ENCODE measurements at places on chromosomes 7 and 10.

DNA sequence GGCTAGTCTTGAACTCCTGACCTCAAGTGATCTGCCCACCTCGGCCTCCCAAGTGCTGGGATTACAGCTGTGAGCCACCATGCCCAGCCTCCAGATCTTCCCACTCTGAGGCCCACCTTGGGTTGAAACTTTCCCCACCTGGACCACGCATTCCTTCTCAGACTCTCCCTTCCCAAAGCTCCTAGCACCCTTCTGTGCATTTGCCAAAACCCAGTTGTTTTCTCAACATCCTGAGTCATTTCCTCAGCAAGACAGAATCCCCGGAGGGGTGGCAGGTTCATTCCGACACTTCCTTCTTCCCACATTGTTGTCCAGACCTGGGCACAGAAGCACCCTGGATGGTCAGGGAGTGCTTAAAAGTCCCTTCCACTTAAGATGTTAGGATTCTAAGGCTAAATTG lies 28.9 kb downstream of the BAG3 start:
- no peak for DNase-seq

DNA sequence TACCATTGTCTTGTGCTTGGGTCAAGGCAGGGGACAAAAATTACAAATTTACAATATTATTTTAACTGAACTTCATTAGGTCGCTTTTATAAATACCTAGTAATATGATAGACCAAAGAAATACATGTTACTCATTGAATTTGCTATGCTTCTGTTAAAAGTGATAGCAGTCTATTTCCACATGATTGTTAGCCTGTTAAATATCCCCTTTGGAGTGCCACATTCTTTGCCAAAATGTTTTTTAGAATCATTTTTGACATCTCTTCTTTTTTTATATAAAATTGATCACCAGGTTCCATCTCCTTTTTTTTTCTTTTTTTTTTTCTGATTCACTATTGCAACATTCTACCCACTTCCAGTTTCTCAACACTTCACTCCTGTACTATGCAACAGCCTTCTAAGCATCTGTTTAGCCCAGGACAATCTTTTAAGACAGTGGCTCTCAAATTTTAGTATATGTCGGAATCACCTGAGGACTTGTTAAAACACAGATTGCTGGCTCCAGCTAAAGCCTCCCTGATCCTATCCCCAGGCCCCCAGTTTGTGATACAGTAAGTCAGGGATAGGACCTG lies 16.4 kb upstream of the NDUFA5 start:
- DNase-seq, result no peak

GRCh38 chr10:127250031-127250430 lies 53.6 kb upstream of the INSYN2A start:
- no peak for DNase-seq

- DNase-seq, result no peak
Observed at GRCh38 chr7:48074204-48074654, 14.8 kb upstream of the UPP1 start.

GRCh38 chr7:42766782-42767423 lies 145.0 kb downstream of the C7orf25 start:
- DNase-seq, result no peak

DNA sequence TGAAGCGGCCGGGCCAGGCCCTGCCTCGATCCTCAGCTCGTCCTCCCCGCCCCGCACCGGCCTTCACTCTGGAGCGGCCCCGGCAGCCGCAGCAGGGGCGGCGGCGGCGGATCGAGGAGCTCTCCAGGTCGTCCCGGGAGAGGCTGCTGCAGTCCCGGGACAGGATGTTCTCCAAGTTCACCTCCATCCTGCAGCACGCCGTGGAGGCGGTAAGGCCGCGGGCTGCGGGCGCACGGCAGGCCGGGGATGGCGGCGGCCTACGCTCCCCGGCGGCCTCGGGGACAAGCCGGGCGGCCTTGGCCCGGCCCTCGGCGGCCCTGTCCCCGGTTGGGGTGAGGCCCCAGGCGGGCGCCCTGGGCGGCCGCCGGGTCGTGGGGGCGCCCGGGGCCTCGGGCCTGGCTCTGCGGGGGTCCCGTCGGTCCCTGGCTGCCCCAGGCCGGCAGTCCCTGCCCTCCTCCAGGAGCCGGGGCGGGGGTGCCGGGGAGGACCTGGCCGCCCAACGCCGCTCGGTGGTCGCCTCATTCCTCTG lies 399 bp downstream of the FHIP2A start:
- DNase-seq, result peak; percentile 20

DNA sequence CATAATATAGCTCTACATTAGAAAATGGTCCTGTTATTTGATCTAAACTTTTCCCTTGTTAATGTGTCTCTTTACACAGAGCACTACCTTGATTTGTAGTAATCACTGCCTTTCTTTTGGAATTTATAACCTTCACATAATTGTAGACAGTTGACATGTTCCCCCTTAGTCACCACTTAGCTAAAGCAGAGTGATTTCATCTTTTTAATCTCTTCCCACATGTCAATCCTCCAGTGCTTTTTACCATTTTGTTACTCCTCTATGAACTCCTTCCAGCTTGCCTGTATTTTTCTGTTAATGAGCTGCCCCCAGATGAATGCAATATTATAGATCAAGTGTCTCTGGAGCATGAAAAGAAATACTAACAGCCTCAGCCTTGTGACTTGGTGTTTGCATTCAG lies 2.6 kb upstream of the PPP1R3A start:
- DNase-seq, result no peak

DNA sequence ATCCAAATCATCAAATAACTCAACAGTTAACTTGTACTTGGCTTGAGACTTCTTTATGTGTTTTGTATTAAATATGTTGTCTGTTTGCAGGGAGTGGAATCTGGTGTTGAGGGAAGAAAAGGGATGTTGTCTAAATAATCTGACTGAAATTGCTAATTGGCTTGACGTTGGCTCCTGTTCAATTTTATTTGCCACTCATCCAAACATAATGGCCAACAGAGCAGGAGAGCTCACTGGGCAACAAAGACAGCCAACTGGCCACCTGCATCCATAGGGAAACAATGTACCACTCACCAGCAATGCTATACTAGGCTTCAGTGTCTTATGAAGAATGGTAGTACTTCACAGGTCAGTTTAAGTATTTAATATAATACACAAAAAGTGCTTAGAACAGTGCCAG lies 80.5 kb downstream of the FAM13C start:
- DNase-seq, result no peak

DNA sequence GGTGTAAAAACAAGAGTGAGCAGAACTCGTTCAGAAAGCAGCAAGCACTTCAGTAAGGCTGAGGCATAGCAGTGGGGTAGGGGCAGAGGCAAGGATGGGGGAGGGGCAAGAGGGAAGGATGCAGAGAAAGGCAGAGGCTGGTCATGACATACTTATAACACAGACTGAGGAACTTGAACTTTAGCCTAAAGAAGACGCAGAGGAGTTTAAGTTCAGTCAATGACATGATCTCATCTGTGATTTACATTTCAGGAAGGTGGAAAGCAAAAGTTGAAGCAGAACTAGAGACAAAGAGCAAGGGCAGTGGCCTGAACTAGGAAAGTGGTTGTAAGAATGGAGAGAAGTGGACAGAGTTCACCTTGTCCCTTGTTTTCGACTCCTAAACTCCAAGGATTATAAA lies 15.8 kb downstream of the MACC1 start:
- DNase-seq, result no peak

GRCh38 chr7:34086064-34086463 lies 180.7 kb downstream of the BMPER start:
- DNase-seq, result no peak

DNA sequence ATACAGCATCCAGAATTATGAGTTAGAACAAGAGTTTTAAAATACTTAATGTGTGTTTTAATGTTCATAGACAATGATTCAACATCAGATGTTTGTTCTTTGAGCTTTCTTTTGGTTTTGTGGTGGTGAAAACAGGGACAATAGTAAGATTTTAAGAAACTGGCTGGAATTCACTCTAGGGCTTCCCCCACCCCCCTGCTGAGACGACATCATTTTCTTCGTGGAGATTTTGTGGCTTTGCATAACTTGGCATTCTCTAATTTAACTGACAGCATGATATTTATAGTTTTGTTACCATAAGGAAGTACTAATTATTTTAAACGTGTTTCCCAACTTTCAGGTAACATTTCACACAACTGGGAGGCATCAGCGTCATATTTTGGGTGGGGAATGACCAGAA lies 184.1 kb downstream of the BICC1 start:
- DNase-seq, result no peak

DNA sequence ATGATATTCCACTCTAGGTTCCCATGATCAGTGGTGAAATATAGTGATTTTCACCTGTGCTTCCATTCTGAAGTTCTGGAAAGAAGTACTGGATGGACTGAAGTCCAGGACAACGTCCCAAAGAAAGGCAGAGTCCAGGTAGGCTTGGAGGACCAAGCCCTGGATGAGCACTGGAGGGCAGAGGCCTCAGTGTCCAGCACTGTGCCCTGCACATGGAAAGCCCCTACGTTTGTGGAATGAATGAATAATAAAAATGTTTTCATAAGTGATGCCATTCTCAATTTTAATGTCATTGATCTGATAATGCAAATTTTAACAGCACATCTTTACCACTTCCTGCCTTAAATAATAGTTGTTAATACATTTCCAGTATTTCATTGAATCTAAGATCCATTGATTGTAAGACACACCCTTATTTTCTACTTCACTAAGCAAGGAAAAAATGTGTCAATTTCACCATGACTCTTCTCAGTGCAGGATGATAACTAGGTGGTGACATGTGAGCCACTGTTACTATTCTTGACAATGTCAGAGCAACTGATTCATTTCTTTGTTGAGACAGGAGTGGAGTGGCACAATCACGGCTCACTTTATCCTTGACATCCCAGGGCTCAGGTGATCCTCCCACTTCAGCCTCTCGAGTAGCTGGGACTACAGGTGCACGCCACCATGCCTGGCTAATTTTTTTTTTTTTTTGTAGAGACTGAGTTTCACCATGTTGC lies 35.2 kb downstream of the ZNF783 start:
- no peak for DNase-seq

DNA sequence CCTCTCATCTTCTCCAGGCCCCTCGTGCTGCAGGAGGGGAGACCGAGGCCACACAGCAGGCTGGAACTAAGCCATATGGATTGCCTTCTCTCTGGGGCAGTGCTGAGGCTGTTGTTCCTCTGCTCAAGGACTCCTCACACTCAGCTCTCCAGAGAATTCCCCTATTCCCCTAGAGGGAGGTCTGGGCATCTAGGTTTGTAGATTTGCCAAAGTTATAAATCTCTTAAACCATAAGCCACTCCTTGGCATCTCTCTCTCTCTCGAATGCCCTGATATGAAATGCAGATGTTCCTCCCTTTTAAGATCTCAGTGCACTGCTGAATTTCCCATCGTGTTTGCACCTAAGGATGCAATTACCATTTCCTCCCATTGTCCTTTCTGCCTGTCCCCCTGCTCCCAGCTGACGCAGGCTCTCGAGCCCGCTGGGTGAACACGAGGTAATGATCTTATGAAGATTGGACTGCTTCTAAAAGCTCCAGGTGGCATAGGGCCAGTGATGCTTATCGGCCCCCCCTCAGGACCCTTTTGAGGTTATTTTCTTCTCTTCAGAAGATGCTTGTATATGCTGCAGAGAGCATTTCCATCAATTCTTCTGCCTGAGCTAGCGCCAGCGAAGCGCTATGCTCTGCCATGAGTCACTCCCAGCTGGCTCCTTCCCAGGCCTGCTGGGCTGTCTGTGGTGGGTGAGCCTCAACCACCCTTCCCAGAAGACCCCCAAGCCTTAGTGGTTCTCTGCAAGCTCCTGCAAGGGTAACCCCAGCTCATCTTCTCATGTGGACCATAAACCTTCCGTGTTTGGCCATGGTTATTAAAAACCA lies 41.6 kb upstream of the AQP1 start:
- no peak for DNase-seq

- no peak for DNase-seq
Observed at GRCh38 chr10:31582365-31583052, 263.5 kb downstream of the ZEB1 start.

- no peak for DNase-seq
Observed at GRCh38 chr7:132677918-132678317, 101.6 kb upstream of the PLXNA4 start.

DNA sequence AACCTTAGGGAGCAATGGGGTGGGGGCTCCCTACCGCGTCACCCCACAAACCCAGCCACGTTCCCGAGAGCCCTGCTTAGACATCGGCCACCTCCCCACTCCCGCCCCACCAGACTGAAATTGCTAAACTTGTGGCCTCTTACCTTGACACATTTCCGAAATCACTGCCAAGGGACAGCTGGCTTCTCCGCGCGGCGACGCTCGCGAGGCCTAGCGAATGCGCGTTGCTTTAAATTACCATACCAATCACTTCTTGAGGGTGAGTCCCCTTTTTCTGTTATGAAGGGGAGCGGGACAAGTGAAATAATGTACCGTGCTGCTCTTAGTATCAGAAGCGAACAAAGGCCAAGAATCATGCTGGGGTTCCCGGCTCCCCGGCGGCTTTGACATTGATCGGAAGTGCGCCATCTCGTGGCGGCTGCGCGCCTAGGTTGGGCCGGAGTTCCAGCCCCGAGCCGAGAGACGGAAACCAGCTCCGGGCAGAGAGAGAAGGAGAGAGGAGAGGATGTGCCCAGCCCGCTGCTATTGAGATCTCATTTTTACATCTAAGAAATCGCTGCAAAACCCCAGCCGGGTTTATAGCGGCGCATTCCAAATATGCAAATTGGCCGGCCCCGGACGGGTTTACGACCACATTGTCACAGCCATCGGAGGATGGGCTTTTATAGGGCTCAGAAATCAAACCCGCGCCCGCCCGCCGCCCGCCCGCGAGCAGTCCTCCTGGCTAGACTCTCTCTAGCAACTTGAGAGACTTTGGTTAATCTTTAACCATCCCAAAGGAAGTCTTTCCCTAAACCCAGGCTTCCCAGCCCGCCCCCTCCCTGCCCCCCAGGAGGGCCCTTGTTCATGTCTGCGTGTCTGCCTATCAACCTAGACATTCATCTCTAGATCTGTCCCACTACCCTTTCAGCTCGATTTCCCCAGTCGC lies 5.3 kb downstream of the HOXA11 start:
- peak; percentile 48 for DNase-seq

DNA sequence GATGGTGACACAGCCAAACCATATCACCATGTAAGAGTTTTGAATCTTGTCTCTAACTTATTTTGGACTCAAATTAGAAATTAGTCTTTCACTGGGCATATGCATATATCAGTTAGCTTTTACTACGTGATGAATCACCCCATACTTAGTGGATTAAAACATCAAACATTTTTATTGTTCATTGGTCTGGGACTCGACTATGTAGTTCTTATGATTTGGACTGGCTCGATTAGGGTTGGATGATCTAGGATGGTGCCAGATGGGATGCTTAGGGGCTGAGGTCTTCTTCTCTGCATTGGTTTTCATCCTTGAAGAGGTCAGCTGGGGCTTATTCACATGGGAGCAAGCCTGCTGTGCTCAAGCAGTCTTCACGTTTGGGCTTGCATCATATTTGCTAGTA lies 264.9 kb downstream of the EXOC4 start:
- no peak for DNase-seq

DNA sequence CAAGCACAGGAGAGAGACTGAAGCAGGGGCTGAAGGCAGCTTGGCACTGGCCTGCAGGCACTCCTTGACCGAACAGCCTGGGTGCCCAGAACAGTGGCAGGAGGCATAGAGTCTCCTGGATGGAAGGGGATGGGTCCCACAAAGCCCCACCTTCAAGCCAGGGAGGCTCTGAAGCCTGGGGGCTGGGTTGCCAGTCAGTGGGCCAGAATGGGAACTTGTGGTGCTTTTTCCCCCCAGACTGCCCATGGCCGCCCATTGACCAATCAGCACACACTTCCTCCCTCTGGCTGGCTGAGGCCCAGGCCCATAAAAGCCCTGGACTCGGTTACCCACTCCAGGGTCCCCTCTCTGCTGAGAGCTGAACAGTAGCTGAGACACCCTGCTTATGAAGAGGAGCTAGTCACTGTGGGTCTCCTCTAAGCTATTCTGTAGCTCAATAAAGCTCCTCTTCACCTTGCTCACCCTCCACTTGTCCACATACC lies 109.6 kb downstream of the ELAPOR2 start:
- no peak for DNase-seq

Data from stimulated activated CD4-positive, alpha-beta T cell treated with anti-CD3 and anti-CD28 coated beads, Interleukin-1b, Interleukin-23, amount 100 ng/mL, for 24 hours (primary cell).